ENCODE measurements at places on chromosomes 3 and 15.

GRCh38 chr15:64884679-64885078, 27.0 kb upstream of the ANKDD1A start:
- H3K27ac ChIP-seq = no peak overlapping the region
- DNase-seq = no peak
- H3K4me3 ChIP-seq = no peak overlapping the region
- no peaks in the 10 kb centered on the region for H3K4me1 ChIP-seq
- no peaks in the 10 kb centered on the region for H3K36me3 ChIP-seq
- no peaks in the 10 kb centered on the region for H3K27me3 ChIP-seq

DNA sequence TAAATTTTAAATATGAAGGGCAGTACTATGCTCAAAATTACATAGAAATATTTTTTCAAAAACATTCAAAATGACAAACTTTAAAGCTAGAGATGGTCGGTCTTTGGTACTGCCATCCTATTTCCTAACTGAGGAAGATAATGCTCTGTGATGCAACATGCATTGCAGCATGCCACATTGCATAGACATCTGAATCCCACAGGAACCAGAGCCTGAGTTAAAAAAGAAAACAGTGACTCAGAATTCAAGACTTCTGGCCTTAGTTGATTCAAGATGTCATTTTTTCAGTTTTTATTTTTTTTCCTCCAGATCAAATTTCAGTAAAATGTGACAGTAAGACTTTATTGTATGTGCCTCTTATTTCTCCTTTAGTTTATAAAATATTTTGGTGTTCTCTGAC, 33.1 kb downstream of the TP63 start:
- DNase-seq = no peak
- H3K27me3 ChIP-seq = no peaks in the 10 kb centered on the region
- no peaks in the 10 kb centered on the region for H3K4me1 ChIP-seq

GRCh38 chr15:67762610-67763368, 62.5 kb upstream of the SKOR1 start:
- H3K36me3 ChIP-seq = no peaks in the 10 kb centered on the region
- H3K4me1 ChIP-seq = no peaks in the 10 kb centered on the region

DNA sequence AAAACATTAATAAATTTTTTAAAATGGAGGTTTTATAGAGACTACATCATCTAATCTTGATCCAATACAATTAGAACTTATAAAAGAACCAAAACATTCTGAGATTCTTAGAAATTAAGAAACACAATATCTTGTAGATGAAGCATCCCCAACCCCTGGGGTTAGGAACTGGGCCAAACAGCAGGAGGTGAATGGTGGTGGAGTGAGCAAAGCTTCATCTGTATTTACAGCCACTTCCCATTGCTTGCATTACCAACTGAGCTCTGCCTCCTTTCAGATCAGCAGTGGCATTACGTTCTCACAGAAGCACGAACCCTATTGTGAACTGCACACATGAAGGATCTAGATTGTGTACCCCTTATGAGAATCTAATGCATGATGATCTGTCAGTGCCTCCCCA, 36.3 kb downstream of the KNL1 start:
- no peak for DNase-seq
- H3K27me3 ChIP-seq = no peaks in the 10 kb centered on the region
- H3K4me1 ChIP-seq = no peaks in the 10 kb centered on the region
- no peaks in the 10 kb centered on the region for H3K36me3 ChIP-seq
- no peak overlapping the region for H3K27ac ChIP-seq
- no peak overlapping the region for H3K4me3 ChIP-seq

DNA sequence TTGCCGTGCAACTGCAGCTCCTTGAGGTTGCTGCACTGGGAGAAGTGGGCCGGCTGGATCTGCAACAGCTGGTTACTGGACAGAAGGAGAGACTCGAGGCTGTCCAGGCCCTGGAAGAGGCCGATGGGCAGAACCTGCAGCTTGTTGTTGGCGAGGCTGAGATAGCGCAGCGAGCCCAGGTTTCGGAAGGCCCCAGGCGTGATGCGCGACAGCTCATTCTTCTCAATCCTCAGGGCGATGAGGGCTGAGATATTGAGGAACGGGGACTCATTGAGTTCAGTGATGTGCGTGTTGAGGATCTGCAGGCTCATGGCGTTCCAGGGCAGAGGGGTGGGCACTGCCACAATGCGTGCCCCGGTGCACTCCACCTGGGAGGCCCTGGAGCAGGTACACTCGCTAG, 9.0 kb downstream of the LRRC15 start:
- no peak for DNase-seq
- H3K27ac ChIP-seq = no peak overlapping the region
- no peaks in the 10 kb centered on the region for H3K36me3 ChIP-seq
- no peaks in the 10 kb centered on the region for H3K27me3 ChIP-seq

DNA sequence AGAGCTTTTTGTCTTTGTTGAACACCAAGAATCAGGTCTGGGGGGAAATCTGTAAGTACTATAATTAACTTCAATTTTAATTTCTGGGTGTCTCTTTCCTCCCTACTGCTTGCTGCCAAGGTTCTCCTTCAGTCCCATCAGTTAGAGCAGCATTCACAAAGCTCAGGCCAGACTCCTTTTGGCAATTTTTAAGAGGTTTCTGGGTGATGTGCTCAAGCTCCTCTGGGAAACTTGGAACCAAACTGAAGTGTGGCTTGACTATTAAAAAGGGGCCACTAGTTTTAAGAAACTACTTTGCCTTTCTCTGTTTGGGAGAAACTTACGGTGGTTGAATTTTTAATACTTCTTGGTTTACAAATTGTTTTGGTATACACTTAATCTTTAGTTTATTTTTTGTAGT, 227.7 kb upstream of the SOX2 start:
- no peak for DNase-seq
- no peak overlapping the region for H3K4me3 ChIP-seq
- H3K27ac ChIP-seq = no peak overlapping the region
- no peaks in the 10 kb centered on the region for H3K27me3 ChIP-seq
- H3K4me1 ChIP-seq = no peaks in the 10 kb centered on the region
- H3K36me3 ChIP-seq = no peaks in the 10 kb centered on the region

DNA sequence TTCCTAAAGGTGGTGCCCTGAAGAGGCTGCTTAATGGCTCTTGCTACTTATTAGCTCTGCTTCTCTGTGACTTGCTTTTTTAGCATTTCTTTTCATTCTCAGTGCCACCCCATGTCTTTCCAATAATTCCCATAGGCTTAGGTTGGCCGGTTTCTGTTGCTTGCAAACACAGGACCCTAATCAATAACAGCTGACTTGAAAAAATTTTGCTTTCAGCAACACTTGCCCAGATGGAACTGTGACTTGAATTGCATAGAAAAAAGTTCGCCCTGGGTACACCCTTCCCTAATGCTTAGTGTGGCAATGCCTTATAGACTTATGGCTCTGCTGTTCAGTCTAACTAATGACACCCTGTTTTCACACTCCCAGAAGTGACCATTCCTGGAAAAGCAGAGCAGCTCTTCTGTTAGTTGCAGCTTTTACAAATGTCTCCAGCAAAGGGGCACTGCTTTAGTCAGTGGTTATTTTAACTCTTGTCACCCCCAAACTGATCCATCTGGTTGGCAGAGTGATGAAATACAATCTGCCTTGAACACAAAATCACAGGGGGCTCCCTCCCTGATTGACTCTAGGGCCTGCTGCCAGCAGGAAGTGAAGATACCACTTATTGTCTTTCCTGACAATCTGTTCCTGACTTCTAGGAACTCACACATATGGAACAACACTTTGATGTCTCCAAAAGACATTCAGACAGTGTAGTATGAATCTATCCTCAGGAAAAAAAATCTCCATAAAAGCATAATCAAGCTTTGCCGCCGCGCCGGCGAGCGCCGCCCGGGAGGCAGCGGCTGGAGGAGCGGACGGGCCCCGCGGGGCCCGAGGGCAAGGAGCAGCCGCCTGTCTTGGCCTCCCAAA, 9.7 kb upstream of the SLMAP start:
- H3K4me1 ChIP-seq = no peaks in the 10 kb centered on the region
- no peaks in the 10 kb centered on the region for H3K36me3 ChIP-seq
- H3K4me3 ChIP-seq = no peak overlapping the region
- no peak for DNase-seq
- no peaks in the 10 kb centered on the region for H3K27me3 ChIP-seq
- no peak overlapping the region for H3K27ac ChIP-seq

DNA sequence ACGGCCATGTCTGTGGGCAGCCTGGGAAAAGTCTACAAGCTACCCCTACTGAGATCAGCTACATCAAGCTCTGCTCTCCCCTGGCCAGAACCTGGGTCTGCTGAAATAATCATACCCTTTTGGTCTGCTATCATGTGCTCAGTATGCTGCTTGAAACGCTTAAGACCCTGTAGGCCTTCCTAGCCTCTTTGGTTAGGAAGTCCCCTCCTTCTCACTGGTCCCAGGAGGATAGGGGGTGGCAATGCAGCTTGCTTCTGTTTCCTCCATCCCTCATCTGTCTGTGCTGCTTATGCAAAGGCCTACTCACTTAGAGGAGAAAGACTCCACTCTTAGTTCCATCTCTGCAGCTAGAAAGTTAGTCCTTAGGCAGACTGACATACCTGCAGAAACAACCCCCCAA, 118.2 kb upstream of the RASGRP1 start:
- no peak overlapping the region for H3K4me3 ChIP-seq
- no peaks in the 10 kb centered on the region for H3K4me1 ChIP-seq
- H3K27me3 ChIP-seq = no peaks in the 10 kb centered on the region
- H3K36me3 ChIP-seq = no peaks in the 10 kb centered on the region
- no peak overlapping the region for H3K27ac ChIP-seq

GRCh38 chr15:39176030-39176429, 404.8 kb upstream of the THBS1 start:
- DNase-seq = no peak
- no peaks in the 10 kb centered on the region for H3K36me3 ChIP-seq
- no peaks in the 10 kb centered on the region for H3K27me3 ChIP-seq
- no peak overlapping the region for H3K27ac ChIP-seq

- no peaks in the 10 kb centered on the region for H3K4me1 ChIP-seq
- no peaks in the 10 kb centered on the region for H3K36me3 ChIP-seq
- no peak overlapping the region for H3K4me3 ChIP-seq
- no peaks in the 10 kb centered on the region for H3K27me3 ChIP-seq
Measured at GRCh38 chr3:110957247-110958025, 114.2 kb upstream of the NECTIN3 start.

DNA sequence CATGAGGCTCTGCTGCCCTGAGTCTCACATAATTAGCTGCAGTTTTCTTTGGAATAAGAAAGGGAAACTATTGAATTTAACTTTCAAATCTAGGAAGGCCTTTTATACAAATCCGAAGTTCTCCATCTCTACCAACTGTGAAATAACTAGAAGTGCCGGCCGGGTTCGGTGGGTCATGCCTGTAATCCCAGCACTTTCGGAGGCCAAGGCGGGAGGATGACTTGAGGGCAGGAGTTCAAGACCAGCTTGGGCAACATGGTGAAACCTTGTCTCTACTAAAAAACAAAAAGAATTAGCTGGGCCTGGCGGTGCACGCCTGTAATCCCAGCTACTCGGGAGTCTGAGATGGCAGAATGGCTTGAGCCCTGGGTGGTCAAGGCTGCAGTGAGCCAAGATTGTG, 43.6 kb downstream of the COL8A1 start:
- H3K27ac ChIP-seq = no peak overlapping the region
- H3K4me3 ChIP-seq = no peak overlapping the region
- peaks cover 4% of the 10 kb centered on the region for H3K4me1 ChIP-seq
- H3K27me3 ChIP-seq = no peaks in the 10 kb centered on the region

- no peaks in the 10 kb centered on the region for H3K27me3 ChIP-seq
- no peak overlapping the region for H3K27ac ChIP-seq
- H3K4me3 ChIP-seq = no peak overlapping the region
- H3K36me3 ChIP-seq = no peaks in the 10 kb centered on the region
Measured at GRCh38 chr3:152745646-152746045, 89.3 kb upstream of the P2RY1 start.
